ENCODE measurements at places on chromosomes 7 and 10.

DNA sequence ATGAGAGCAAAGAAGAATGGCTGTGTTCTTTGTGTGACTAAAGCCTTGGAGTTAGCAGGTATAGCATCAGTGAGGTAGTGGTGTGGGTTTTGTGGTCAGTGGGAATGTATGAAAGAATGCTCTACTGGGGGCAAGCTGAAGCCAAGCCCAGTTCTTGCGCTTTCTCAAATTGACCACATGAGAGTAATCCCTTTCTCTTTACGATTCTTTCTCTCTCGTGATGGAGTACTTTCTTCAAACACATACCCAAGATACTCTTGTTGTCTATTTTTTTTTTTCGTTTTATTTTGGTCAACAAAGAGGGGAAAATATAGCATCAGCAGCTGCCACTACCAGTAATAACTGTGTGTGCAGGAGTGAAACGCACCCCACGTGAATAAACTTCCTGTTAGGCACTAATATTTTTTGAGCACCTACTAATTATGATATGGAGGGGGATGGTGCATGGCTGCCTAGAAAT, 8.4 kb upstream of the PANK1 start:
- no peak for DNase-seq

DNA sequence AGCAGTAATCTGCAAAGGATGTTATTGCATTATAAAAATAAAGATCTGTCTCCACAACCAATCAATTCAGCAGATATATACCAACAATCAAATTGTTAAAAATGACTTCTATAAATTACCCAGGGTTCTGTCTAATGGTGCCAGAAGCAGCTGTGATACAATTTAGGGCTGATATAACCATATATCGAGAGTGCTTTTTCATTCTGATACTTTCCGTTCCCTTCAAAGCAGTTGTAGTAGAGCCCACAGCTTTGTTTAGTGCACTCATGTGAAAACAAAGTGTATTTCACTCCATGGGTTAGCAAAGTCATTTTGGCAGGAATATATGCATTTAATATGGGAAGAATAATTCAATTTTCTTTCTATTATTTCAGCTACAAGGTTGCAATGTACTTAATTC, 83.1 kb upstream of the CHCHD3 start:
- no peak for DNase-seq

DNA sequence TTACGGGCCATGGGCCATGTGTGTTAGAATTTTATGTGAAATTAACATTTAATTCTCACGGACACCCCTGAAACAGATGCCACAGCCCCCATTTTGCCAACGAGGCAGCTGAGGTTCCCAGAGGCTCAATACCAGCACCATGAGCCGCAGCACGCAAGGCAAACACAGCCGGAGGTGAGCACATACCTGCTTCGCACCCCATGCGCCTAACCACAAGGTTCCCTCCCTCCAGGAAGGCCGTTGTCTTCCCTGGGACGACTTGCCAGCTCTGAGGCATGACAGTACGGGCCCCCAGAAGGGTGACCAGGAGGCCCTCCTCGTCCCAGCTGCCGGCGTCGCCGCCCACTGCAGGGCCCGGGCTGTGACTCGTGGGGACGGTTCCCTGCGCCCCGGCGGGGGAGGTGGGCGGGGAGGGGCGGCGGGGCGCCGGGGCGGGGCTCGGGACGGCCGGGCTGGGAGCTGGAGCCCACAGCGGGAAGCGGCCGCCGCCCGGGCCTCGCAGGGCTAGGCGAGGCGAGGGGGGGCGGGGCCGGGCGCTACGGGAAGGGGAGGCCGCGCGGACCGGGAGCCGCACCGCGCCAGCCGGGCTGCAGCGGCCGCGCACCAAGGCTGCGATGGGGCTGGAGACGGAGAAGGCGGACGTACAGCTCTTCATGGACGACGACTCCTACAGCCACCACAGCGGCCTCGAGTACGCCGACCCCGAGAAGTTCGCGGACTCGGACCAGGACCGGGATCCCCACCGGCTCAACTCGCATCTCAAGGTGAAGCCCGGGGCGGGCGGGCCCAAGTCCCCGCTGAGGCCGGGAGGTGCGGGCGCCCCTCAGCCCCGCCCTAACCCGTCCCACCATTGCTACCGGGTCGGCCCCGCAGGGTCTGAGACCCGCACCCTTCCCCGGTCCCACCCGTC, at the start of gene CAV2:
Gene CAV2, plus strand, starts transcription at position 571 of the 910 bp plus-strand sequence. Its CDS starts 44 bp downstream, at position 615.
- DNase-seq = peak; percentile 63

DNA sequence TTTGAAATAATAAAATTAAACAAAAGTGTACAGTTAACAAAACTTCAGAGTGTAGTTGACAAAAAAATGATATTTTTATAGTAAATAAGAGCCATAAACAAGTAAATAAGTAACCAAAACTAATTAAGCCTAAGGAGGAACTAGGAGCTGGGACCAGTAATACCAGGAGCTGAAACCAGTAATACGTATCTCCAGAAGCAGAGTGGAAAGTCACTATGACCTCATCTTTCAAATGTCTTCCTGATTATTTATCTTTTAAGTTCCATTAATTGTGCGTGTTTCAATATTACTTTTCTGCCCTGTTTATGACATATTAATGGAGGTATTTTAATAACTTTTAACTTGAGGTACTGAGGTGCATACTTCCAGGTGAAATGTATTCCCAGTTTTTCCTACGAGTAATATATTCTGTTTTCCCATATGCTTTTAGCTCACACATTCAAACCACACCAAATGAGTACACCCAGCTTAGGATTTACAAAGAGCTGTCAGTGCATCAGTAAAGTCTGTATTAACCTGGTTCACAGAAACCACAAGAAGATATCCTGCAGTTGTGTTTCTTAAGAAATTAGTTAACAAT, 283.7 kb upstream of the HGF start:
- no peak for DNase-seq

GRCh38 chr10:94353336-94353735, 9.4 kb downstream of the NOC3L start:
- DNase-seq = no peak

DNA sequence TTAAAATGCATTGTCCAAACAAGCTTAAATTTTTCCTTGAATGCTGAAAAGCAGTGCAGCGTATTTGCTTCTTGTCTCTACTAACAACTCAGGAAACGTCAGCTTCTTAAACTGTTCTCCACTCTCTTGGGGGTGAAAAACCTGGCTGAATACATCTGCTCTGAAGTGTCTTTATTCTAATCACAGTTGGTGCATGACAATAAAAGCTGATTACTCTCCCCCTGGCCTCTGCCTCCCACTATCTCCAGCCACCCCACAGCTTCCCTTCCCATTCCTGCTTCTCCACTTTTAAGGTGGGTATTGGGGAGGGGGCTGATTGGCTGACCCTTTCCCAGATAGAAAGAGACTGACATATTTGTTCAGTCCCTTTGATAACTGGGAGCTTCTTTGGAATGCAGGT, 456.0 kb downstream of the SORCS1 start:
- DNase-seq = no peak

GRCh38 chr10:9076066-9076465, 1021.6 kb downstream of the GATA3 start:
- no peak for DNase-seq

DNA sequence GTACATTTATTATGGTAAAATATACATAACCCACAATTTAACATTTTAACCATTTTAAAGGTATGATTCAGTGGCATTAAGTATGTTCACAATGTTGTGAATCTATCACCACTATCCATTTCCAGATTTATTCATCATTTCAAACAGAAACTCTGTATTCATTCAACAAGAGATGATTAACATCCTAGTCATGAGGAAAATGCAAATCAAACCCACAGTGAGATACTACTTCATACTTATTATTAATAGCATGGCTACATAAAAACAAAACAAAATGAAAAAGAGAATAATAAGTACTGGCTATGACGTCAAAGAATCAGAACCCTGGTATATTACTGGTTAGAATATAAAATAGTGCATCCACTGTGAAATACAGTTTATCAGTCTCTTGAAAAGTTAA, 386.6 kb upstream of the POM121L12 start:
- DNase-seq = no peak

DNA sequence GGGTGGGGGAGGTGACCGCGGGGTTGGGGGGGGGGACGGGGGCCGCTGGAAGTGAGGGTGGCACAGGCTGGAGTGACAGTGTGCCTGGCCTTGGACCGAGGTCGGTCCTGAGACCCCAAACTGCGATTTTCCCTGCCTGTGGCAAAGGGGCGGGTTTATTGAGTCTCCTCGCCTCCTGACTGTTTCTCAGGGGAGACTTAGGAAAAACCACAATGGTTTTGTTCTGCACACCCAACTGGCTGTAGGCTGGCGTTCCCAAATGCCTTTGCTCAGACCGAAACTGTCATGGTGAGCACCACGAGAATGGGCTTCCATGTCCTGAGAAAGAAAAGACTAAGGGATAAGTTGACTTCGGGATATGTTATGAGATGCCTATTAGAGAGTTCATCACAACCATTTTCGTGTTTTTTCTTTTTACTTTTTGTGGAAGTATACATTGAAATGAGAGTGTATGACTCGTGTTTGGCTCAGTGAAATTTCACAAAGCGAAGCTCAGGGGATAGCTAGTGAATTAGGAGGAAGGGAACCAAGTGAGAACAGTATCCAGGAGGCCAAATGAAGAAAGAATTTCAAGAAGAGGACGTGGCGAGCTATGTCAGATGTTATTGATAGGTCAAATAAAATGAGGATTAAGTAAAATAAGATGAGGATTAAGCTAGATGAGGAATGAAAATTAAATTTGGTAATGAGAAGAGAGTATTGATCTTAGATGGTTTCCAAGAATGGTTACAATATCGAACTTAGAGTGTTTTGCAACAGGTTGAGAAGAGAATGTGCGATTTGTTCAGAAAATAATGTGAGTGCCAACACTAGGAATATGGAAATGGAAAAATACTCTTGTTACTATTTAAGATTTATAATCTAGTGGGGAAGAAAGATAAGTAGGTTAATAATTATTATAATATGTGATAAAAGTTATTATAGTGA, 918 bp downstream of the NET1 start:
- DNase-seq = no peak

DNA sequence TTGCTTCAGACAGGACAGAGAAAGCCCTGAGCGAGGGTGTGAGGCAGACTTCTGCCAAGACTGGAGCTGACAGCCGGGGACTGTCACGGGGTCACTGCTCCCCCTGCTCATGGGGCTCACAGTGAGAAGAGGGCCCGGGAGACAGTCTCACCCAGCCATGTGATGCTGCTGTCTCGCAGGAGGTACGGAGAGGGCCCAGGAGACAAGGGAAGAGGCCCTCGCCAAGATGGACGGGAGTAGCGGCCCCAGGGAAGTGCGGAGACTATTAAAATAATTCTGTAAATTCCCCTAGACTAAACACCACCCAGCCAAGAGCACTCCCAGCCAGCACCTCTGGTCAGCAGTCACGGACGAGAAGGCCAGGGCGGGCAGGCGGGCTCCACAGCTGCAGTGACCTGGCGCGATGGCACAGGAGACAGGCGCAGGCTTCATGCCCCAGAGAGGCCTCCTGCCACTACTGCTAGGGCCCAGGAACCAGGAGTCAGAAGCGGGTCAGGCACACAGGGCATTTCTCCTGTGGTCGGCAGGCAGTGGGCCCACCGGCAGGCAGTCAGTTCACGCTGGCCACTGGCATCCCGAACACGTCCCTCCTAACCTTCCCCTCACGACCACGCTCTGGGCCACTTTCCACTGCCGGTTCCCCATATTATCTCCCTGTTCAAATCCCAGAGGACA, 24.1 kb downstream of the WDR86 start:
- DNase-seq = no peak

DNA sequence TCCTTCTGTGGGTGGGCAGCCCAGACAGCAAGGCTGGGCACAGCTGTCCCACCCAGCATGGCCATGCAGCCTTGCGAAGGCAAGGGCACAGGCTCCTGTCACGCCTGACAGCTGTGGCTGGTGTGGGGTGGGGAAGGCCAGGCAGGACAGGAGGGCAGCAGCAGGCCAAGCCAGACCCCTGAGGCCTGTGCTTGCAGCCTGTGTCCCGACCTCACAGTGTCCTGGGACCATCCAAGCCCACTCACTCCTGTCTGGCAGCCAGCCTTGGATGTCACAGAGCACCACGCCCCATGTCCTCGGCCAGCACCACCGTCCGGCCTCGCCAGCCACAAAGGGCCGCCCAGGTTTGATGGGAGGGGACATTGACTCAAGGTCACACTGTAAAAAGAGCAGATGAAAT, 85.5 kb upstream of the LRRC4 start:
- no peak for DNase-seq

- DNase-seq = no peak
Measured at GRCh38 chr7:153388611-153389010, 629.1 kb downstream of the ACTR3B start.

GRCh38 chr10:58438340-58438871, 53.2 kb downstream of the TFAM start:
- no peak for DNase-seq

Data from NCI-H345 (cell line).